SHP77 (cell line): ENCODE measurements at places on chromosomes 12 and 14.

GRCh38 chr14:93734086-93734822 is 54.0 kb downstream of the PRIMA1 start:
- DNase-seq, result no peak

GRCh38 chr14:102279688-102280348 is 25.1 kb downstream of the MOK start:
- no peak for DNase-seq

DNA sequence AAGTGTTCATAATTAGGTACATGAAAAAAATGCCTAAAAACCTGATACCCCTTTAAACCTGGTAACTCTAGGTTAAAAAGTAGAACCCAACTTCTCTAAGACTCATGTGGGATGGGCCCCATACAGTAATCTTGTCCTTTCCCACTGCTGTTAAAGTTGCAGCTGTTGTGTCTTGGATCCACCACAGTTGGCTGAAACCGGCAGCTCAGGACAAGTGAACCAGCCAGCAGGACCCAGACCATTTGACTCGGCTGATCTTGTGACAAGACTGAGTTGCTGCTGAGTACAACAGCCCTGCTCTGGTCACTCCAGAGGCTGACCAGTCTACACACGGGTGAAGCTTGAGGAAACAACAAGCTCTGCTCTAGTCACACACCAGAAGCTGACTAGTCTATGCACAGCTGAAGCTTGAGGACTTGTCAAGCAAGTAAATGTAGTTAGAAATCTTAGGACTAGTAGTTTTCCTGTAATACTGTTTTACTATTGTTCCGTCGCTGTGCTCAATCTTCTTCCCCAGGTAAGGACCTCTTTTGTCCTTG is 60.6 kb downstream of the DHRS2 start:
- no peak for DNase-seq

DNA sequence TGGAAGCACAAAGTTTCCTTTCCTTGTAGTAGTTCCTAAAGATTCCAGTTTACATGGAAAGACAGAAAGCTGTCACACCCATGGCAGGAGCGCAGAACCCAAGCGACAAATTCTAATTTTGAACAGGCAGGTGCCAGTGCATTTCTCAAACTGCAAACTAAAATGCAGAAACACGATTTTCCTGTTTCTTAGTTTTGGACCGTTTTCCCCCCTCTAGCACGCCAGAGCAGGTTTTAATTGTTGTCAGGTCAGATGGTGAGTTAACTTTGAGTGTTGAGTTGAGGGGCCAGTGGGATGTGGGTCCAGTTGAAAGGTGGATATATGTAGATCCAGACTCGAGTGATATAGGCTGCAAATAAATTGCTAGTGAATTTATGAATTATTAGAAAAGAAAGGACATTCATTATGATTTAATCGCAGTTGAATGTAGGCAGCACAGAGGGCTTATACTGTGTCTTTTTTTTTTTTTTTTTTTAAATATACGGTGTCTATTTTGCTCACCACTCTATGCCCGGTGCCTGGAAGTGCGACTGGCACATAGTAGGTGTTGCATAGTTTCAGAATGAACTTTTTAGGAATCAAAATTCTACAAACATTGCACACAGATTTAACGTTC is 909 bp upstream of the ETFBKMT start:
- DNase-seq, result no peak

GRCh38 chr14:31855262-31855661 is 221.8 kb upstream of the ARHGAP5 start:
- DNase-seq, result no peak

- no peak for DNase-seq
These were observed 301.7 kb upstream of the SFSWAP start for GRCh38 chr12:131409211-131409610.

DNA sequence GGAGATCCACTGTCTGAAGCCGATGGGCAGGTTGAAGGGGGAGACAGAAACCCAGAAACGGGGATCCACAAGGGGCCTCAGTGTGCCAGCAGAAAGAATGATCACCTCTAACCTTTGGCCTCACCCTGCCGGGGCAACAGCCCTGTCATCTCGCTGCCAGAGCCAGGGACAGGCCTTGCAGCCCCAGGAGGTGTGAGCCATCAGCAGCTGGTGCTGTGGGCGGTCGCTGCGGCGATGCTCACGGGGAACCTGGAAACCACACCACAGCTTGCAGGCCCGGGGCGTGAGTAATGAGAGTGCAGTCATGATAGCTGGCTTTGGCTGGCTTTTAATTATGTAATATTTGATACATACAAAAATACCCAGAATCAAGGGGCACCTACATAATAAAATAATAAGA is 4.7 kb upstream of the TTC7B start:
- peak; percentile 40 for DNase-seq

DNA sequence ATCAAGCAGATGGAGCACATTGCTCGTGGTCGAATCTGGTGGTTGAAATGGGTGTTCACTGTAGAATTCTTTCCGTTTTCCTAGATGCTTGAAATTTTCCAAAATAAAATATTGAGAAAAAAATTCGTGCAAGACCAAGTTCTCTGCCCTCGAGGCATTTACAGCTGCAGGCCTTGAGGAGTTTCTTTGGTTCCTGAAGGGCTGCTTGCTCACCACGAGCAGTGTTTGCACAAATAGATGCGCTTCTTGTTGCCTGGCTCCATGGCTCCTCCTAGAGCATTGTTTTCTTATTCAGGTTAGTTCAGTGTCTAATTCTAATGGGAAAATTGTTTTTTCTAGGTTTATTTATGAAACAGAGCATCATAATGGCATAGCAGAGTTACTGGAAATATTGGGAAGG is 74.5 kb upstream of the DYNC1H1 start:
- no peak for DNase-seq

DNA sequence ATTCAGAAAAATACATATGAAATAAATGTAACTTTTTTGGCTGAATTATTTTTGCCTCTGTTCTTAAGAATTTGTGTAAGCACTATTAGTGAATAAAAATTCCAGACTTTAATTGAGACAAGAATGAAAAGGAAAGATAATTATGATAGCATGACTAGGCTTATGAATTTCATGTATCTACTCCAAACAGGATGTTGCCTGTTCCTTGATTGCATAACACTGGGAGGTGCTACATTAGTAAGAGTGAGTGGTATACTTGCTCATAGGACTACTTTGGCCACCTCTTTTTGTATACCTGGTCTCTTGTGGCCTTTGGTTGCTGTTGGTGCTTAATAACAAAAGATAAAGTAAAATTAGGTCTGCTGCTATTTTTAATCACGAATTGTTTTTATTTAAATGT is 112.8 kb downstream of the NAV3 start:
- DNase-seq, result no peak

- no peak for DNase-seq
These were observed 7.5 kb upstream of the PAX9 start for GRCh38 chr14:36653962-36654793.

DNA sequence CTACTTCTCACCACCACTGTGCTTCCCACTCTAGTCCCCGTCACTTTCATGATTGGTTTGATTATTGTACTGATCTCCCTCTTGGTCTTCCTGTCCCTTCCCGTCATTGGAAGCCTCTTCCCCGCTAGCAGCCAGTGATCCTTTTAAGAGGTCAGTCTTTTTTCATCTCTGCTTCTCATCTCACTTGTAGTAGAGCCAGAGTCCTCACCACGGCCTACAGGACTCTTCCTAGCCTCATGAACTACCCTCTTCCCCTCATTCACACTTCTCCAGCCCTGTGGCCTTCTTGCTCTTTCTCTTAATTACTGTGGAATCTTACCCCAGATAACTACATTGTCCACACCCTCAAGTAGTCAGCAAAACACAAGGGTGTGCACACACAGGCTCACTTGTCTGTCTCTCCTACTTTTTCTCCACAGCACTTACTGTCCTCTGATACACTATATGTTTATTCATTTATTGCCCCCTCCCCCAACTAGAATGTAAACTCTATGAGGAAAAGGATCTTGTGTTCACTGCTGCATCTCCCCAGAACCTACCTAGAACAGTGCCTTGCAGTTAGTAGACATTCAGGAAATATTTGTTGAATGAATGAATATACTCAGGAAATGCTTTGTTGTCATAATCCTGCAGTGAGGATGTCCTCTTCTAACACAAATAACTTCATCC is 66.3 kb downstream of the CKB start:
- no peak for DNase-seq

GRCh38 chr14:23633160-23633701 is 2.9 kb upstream of the DHRS2 start:
- DNase-seq, result no peak

DNA sequence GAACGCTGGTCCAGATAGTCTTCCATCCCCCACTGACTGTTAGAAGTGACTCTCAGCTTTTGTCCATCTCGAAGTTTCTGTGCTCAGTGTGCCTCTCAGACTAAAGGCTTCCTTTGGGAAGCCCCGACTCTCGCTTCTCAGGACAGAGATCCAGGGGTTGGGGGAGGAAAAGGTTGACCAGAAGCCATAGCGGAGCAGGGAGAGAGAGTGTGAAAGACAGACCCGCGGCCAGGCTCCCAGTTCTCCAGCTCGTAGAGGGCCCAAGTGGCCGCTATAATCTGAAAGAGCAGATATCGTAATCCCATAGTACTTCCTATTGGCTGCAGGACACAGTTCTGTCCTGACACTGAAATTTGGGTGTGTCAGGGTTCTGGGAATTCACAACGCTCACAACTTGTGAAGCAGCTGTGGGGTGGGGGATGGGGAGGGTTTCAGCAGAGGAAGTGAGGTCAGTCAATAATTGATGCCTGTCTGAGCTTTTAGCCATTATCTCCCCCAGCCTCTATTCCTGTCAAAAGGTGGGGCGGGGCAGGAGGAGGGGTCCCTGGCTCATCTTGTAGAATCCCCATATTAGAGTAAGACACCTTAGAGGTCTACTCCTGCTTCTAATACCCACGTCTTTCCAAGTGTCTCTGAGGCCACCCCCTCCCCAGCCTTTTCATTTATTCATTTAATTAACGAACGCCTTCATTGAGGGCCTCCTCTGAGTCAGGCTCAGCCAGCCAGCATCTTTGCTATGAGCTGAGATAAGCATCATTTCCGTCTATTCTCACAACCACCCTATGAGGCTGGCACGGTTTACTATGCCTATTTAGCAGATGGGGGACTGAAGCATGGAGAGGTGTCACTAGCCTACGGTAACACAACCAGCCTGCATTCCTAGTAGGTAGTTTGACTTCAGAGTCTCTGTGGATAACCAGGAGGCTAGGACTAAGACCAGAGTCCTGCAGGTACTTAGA is 1.6 kb upstream of the ACVRL1 start:
- DNase-seq, result no peak

DNA sequence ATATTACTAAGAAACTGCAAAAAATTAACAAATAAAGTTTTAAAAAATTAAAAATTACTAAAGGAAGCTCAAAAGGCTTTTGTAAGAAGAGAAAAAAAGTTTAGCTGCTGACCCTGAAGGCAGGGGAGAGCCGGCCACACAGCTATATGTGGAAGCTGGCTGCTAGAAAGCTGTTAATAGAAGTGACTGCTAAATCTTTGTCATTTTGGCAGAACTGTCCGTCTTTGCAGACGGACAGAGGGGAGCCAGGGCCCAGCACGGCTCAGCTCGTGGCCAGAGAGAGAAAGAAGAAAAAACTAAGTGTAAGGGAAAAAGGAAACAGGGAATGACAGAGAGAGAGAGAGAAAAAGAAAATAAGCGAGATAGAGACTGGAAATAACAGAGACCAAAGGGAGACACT is 27.9 kb downstream of the PRMT8 start:
- DNase-seq, result no peak

DNA sequence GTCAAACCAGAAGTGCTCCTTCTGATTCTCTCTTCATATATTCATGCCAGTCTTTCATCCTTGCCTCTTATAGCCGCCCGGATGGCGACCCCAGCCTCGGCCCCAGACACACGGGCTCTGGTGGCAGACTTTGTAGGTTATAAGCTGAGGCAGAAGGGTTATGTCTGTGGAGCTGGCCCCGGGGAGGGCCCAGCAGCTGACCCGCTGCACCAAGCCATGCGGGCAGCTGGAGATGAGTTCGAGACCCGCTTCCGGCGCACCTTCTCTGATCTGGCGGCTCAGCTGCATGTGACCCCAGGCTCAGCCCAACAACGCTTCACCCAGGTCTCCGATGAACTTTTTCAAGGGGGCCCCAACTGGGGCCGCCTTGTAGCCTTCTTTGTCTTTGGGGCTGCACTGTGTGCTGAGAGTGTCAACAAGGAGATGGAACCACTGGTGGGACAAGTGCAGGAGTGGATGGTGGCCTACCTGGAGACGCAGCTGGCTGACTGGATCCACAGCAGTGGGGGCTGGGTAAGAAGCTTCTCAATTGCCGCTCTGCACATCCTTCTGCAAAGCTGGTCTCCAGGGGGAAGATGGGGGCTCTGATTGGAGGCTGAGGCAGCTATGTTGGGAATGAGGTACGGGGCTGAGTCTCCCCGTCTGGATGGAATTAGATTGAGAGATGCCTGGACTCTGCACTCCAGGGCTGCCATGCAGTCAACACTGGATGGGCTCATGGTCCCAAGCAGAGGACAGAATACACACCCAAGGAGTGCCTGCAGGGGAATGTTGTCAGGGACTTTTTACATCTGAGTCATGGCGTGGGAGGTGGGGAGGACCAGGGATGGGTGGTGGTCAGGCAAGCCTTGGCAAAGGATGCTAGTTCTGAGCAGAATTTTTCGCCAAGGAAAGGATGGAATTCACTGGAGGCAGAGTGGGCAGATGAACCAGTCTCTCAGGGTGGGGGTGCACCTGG is 1.3 kb downstream of the BCL2L2 start:
- no peak for DNase-seq

DNA sequence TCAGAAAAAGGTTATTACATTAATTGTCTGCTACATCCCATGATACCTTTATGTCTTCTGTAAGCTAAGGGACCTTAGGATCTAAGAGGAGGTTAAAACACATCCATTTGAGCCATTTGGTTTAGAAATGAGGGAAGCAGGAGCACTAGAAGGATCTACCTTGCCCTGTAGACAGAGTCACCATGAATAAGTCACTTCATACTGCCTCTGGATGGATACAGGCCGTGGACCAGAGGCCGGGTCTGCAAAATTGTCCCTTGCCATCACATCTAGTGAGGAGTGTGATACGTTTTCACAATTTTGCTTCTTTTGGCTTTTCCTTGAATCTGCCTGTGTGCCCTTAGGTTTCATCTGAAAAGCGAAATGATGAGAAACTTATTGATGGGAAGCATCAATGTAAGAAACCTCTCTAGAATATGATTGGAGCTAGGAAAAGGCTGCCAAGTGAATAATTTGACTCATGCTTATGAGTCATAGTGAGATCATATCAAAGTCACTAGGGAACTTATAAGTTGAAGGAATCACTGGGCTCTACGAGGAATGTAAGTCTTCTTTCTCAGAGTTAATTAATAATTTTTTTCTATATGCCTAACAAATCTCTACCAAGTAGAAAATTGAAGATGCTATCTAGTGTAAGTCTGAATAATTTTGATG is 10.8 kb downstream of the GLRX5 start:
- DNase-seq, result no peak

GRCh38 chr14:54674046-54674741 is 107.3 kb downstream of the SAMD4A start:
- no peak for DNase-seq
